Amniotic stem cell (primary cell): ENCODE measurements at places on chromosomes 3 and 15.

- DNase-seq, result no peak
Measured at GRCh38 chr3:132643366-132643765, 16.2 kb downstream of the ACAD11 start.

DNA sequence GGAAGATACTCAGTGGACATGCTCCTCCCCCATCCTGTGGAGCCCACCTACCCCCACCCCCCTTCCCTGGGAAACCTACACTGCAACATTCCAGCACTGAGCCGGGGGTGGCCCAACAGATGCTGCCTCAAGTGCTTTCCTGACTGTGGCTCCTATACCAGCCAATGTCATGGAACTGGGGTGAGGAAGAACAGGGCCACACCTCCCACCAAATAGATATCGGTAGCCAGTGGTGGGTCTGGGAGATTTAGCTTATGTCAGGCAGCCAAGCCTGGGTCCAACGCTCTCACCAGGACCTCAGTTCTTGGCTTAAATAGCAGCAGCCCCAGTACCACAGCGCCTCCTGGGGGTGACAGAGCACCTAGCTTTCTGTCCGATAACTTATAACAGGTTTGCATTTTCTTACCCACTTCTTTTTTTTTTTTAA, 30.3 kb downstream of the CDC25A start:
- DNase-seq, result no peak

DNA sequence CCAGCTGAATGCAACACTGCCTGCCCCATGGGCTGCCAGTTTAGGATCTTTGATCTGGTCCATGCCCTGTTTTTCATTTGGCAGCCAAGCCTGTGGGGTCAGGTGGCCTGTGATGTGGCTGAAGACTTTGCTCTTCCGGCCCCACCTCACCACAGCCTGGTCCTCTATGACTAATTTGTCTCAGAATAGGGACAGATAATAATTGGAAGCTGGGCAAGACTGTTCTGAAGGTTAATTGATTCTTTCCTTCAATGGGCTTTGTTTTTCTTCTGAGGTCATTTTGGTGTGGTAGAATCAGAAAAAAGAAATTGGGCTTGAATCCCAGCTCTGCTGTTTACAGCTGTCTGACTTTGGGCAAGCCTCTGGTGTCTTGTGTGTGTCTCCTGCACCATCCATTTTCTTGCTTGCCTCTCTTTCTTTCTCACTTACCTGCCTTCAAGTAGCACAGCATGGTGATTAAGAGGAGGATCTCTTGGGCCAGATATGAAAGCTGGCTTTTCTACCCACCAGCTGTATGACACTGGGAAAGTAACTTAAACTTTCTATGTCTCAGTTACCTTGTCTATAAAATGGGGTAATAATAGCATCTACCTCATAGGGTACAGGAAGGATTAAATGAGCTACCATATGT, 24.2 kb downstream of the ABHD2 start:
- no peak for DNase-seq

- DNase-seq, result no peak
Measured at GRCh38 chr15:100201376-100202280, 140.1 kb downstream of the ADAMTS17 start.

DNA sequence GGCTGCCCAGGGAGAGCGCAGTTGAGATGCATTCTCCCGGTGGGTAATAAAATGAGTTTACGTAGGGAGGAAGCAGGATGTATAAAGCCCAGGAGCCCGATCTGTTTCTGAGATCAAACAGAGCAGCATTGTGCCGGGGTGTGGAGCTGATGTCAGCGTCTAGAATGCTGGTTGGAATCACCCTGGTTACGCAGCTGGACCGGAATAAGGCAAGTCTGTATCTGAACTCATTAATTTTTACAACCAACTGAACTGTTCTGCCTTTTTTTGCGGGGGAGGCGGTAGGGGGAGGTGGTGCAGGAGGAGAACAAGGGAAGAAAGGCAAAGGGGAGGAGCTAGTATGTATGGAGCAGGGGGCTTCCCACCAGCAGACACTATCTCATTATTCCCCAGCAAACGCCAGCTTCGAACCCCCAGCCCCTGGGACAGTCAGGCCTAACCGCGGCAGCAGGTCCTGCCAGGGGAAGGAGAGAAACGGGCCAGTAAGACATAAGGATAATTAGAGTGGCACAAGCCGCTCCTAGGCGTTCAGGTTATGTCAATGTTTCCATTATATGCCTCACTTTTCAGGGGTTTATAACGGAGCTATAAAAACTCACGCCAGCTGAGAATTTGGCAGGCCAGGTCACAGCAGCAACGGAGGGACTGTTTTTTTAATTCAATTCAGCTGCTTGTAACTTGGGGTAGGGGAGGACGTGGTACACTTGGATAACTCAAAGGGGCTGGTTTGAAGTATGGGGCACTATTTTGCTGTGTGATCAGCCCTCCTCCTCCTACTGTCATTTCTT, 175.3 kb upstream of the HES1 start:
- no peak for DNase-seq

DNA sequence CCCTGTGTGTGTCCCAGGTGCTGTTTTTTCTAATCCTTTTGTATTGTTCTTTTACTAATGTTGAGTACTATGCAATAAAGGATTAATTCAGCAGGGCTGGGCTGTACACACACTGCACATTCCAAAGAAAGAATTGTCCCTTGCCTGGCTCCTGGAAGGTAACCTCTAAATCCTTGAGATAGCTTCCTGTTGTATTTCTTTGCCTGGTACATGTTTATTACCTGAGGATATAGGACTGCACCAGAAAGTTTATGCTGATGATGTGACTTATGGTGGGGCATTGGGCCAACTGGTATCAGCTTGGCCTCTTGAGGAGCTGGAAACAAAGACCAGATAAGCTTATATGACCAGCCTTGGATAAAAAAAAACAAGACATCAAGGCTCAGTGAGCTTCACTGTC, 26.6 kb upstream of the FAN1 start:
- no peak for DNase-seq

GRCh38 chr3:46496746-46497555, 825 bp upstream of the RTP3 start:
- DNase-seq, result no peak

DNA sequence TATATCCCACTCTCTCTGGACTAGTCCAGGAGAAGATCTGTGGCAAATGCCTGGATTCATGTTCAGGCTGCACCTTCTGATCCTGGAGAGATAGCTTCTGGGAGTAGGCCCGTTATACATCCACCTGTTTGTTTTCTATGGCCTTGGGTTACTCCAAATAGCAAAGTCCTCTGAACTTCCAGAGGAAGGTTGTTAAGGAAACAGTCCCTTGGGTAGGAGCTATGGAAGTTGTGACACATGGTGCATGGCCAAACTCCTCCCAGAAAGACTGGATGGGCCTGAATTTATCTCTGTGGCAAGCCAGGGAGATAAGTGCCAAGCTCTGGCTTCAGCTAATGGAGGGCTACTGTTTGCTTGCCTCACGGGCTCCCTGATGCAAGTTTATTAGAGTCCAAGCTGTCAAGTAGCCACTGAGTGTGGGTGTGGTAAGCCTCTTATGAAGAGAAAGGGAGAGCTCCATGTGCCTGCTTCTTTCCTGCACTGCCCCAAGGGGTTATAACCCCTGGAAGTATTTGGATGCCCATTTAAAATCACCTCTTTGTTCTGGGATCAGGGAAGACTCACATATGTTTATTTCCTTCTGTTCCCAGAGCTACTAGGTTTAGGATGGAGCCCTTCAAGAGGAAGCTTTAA, 328.7 kb upstream of the ATP11B start:
- no peak for DNase-seq

DNA sequence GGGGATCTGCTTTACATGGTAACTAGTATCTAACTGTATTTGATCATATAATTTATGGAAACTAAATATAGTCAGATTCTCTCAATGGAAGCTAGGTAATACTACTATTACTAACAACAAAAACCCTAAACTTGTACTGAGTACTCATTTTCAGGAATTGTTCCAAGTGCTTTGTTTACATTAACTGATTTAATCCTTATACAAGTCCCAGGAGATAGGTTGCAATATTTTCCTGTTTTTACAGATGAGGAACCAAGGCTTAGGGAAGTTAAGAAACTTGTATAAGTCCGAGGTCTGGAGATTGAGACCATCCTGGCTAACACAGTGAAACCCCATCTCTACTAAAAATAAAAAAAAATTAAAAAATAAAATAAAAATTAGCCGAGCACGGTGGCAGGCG, 7.5 kb upstream of the MTHFS start:
- no peak for DNase-seq

- no peak for DNase-seq
Measured at GRCh38 chr15:57403566-57404325, 27.4 kb downstream of the CGNL1 start.

DNA sequence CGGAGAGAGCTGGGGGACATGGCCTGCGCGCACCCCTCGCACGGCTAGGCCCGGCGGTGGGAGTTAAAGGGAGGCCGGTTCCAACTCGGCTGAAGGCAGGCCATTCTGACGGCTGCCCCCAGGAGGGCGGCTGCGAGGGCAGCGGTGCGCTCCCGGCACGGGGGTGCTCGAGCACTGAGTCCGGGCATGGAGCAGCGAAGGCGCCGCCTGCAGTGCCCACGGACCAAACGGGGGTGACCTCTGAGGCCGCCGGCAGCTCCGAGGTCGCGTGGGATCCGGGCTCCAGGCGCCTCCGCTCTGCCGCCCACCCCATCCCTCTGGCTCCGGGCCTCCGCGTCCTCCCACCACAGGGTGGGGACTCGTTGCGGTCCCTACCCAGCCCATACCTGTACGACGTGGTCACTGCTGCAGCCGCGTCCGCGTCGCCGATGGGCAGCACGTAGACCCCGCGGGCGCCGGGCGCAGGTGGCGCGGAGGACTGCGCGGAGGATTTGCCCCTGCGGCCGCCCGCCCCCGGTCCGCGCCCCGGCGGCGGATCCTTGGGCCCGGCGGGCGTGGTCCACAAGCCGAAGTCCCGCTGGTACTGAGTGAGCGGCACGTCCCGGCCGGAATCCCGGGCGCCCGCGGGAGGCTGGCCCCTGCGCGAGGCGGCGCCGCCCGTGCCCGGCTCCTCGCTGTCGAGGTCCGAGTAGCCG, 469 bp downstream of the MAP6D1 start:
- DNase-seq, result peak; percentile 13

DNA sequence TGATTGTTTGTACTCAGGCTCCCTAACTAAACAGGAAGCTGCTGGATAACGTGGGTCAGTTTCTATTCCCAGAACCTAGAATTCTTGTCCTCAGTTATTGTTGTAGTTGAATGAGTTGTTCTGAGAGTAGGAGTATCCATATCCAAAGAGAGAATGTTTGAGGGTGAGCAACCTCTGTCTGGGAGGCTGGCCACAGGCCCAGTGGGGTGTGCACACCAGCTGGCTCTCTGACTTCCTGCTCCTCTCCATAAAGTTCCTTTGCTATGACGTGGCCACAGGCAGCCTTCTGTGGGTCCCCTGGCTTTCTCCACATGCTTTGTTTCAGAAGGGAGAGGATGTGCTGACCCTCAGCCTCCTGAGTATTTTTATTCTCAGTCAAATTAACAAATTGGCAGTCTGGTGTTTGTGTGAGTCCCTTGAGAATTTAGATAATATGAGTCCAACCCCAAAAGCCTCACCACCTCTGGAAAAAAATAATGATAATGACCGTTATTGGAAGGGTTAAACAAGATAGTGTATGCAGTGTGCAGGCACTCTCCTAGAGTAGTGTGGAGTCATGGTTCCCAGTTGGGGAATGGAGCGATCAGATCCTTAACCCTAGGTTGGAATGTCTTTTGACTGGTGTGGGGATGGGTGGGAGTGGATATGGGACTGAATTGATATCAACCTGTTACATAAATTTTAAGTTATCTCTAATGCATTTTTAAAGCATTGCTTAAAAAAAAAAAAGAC, 47.6 kb upstream of the MED12L start:
- peak; percentile 67 for DNase-seq

GRCh38 chr3:187130346-187131066, 8.8 kb downstream of the RPL39L start:
- DNase-seq, result peak; percentile 6

- DNase-seq, result no peak
Measured at GRCh38 chr3:72318504-72319193, 529.6 kb downstream of the SHQ1 start.

GRCh38 chr3:99520513-99520912, 117.9 kb upstream of the COL8A1 start:
- DNase-seq, result no peak

GRCh38 chr15:56678571-56678970, 54.7 kb downstream of the ZNF280D start:
- no peak for DNase-seq
